ENCODE measurements at places on chromosomes 7 and 10. TPM values are rescaled to one million over a fixed set of nuclear protein-coding genes. Genes with fewer than 3 reads are reported as not detected.

DNA sequence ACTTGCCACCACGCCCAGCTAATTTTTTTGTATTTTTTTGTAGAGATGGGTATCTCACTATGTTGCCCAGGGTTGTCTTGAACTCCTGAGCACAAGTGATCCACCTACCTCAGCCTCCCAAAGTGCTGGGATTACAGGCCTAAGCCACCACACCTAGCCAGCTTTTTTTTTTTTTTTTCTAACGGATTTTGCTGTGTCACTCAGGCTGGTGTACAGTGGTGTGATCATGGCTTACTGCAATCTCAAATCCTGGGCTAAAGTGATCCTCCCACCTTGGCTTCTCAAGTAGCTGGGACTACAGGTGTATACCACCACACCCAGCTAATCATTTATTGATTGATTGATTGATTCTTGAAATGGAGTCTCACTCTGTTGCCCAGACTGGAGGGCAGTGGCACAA is 106.0 kb upstream of the TRIM24 start:
- H3K36me3 ChIP-seq: no peaks in the 10 kb centered on the region
- no peaks in the 10 kb centered on the region for H3K27me3 ChIP-seq
- no peaks in the 10 kb centered on the region for H3K4me1 ChIP-seq
- no peak overlapping the region for H3K27ac ChIP-seq

Gene NACAD
- 11.8 TPM for total RNA-seq

DNA sequence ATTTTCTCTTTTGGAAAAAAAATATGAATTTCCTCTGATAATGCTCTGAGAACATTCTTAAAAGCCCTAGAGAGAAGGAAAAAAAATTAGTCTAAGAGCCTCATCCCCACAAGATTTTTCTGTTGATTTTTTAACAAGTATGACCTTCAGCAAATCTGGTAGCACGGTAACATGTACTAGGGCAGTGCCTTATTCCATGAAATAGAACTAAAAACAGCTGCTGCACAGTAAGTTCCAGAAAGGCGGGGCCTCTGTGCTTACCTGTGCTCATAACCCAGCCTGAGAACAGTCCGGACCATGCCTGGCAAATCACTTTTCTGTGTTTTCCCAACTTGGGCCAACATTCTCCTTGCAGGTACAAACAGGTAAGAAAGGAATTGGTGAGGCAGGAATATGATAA is 519.1 kb upstream of the AKR1E2 start:
- no peaks in the 10 kb centered on the region for H3K4me1 ChIP-seq
- H3K27me3 ChIP-seq: no peaks in the 10 kb centered on the region
- DNase-seq: no peak
- H3K4me3 ChIP-seq: no peak overlapping the region
- no peak overlapping the region for H3K27ac ChIP-seq

- H3K4me1 ChIP-seq: peaks cover 7% of the 10 kb centered on the region
- H3K27me3 ChIP-seq: no peaks in the 10 kb centered on the region
- H3K36me3 ChIP-seq: peaks cover 5% of the 10 kb centered on the region
- H3K27ac ChIP-seq: no peak overlapping the region
- H3K4me3 ChIP-seq: no peak overlapping the region
Measured at GRCh38 chr7:41691286-41692190, 11.4 kb downstream of the INHBA start.

GRCh38 chr7:51067757-51068156 is 248.9 kb downstream of the COBL start:
- no peak overlapping the region for H3K4me3 ChIP-seq
- H3K4me1 ChIP-seq: peaks cover 4% of the 10 kb centered on the region
- peak; percentile 32 for DNase-seq

GRCh38 chr10:102322914-102323313 is 72.6 kb upstream of the NFKB2 start:
- H3K4me1 ChIP-seq: peaks cover 6% of the 10 kb centered on the region
- H3K27ac ChIP-seq: no peak overlapping the region
- no peaks in the 10 kb centered on the region for H3K27me3 ChIP-seq
- no peak overlapping the region for H3K4me3 ChIP-seq

Gene OPN1SW
- total RNA-seq: not detected

- no peak for DNase-seq
- no peaks in the 10 kb centered on the region for H3K4me1 ChIP-seq
- H3K4me3 ChIP-seq: no peak overlapping the region
- H3K36me3 ChIP-seq: no peaks in the 10 kb centered on the region
- H3K27me3 ChIP-seq: no peaks in the 10 kb centered on the region
Measured at GRCh38 chr7:110291430-110291829, 799.5 kb upstream of the LRRN3 start.

DNA sequence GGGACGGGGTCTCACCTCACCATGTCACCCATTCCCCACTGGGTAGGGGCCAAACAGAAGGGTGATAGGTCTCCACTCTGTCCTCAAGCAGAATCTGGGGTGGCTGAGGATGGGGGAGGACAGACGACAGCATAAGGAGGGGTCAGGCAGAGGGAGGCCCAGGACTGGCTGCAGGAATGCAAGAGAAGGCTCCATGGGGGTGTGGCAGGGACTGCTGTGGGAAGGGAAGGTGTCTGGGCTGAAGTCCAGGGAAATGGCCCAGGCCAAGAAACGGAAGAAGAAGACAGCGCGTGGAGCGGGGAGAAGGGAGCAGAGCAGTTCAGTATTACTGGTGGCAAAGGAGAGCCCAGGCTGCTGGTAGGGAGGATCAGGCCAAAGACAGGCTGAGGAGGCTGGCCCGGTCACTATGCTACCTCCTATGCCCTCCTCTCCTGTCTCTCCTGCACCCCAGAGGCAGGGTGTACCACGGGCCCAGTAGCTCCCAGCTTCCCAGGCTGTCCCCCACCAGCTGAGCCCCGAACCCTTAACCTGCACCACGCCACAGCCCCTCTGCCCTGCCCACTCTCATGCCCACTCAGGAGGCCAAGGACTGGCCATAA is 60.9 kb downstream of the GRB10 start:
- peaks cover 18% of the 10 kb centered on the region for H3K4me1 ChIP-seq
- peaks cover 8% of the 10 kb centered on the region for H3K36me3 ChIP-seq
- DNase-seq: no peak
- H3K27ac ChIP-seq: no peak overlapping the region
- H3K4me3 ChIP-seq: no peak overlapping the region

DNA sequence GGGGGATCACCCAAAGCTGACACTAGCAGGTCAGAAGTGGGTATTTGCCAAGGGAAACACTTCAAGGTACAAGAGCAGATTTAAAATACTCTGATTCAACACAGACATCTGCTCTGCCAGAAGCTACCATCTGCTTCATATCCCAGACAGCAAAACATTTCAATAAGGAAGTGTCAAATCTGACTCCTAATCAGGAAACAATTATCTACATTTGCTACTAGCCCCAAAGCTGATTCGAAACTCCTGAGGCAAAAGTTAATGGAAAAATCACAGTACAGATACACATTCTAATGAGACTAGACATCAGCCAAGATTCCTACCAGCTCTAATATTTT is 48.9 kb downstream of the PARD3 start:
- H3K4me3 ChIP-seq: no peak overlapping the region
- H3K27ac ChIP-seq: no peak overlapping the region
- peaks cover 11% of the 10 kb centered on the region for H3K4me1 ChIP-seq
- H3K36me3 ChIP-seq: no peaks in the 10 kb centered on the region

Gene KRIT1
- 57.9 TPM for total RNA-seq

DNA sequence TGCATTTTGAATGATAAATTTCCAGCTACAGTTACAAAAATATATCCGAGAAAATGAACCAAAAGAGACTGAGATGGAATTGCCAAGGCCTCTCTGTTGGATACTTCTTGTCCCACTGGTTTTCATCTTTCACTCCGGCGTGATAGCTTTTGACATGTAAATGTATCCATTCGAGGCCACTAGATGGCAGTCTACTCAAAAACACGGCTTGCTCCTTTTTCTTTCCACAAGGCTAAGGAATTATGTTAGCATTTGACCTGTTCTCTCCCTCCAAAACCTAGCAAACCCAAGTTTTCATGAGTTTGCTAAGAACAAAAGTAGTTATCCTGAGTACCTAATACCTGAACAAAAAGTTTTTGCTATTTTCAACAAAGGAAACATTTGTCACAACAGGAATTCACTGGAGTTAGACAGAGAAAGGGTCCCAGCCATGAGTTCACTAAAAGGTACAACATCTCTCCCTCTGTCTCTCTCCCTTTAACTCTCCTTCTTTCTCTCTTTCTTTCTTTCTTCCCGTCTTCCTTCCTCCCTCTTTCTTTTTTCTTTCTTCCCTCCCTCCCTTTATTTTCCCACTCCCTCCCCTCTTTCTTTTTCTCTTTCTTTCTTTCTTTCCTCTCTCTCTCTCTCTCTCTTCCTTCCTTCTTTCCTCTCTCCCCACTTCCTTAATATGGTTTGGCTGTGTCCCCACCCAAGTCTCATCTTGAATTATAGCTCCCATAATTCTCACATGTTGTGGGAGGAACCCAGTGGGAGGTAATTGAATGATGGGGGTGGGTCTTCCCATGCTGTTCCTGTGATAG is 207.9 kb upstream of the MYO3A start:
- no peaks in the 10 kb centered on the region for H3K27me3 ChIP-seq
- peak; percentile 58 for DNase-seq
- H3K27ac ChIP-seq: no peak overlapping the region
- H3K36me3 ChIP-seq: no peaks in the 10 kb centered on the region
- no peak overlapping the region for H3K4me3 ChIP-seq

- no peak within 1 kb of the TSS for H3K27ac ChIP-seq
- no peak within 1 kb of the TSS for H3K4me3 ChIP-seq
- H3K27me3 ChIP-seq: peaks cover 95% of the 10 kb centered on the region
- DNase-seq: no peak
- H3K36me3 ChIP-seq: no peaks in the 10 kb centered on the region
- peaks cover 28% of the 10 kb centered on the region for H3K4me1 ChIP-seq
Measured at GRCh38 chr7:27199849-27200760, at the start of gene HOXA13. HOXA13 (minus strand) TSS chr7:27200091; CDS start chr7:27200077, 14 bp downstream.

GRCh38 chr7:52917982-52918578 is 117.4 kb upstream of the POM121L12 start:
- no peak overlapping the region for H3K4me3 ChIP-seq
- H3K27ac ChIP-seq: no peak overlapping the region
- no peaks in the 10 kb centered on the region for H3K36me3 ChIP-seq
- H3K27me3 ChIP-seq: no peaks in the 10 kb centered on the region

Gene RNF133
- total RNA-seq: 0.88 TPM

Gene PNLIPRP2
- not detected for total RNA-seq

DNA sequence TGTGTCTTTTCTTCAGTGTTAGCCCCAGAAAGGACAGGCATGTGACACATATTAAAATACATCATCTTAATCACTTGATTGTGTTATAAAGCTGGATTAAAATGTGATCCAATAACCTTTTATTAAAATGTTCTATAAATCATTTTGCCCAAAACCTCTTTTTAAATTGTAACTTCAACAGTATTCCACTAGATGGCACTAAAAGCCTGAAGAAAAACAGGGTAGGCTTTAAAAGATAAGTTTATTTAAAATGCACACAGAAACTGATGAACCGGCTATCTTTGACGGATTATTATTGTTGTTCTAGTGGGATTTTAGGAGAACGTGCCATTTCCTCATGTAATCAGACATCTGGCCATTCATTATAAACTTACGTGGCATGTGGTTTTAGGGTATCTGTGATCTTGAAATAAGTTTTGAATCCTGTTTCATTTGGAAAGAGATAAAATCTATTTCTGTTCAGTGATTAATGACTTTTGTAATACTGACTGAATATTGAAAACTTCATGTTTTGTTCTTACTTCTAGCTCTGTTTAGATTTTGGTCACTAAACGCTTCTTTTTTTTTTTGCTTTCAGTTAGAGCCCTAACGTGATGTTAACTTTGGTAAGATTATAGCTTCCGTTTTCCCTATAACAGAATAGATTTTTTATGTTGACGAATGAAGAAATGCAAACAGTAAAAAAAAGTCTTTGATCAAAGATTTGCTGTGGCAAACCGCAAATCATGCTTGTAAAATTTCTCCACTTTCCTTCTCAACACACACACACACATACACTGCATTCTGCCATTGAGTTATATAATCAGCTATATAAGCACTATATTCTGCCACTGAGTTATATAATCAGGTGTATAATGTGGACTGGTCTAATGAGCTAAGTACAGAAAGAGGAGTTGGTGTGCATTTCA is 13.6 kb downstream of the VPS50 start:
- H3K36me3 ChIP-seq: no peaks in the 10 kb centered on the region
- no peaks in the 10 kb centered on the region for H3K27me3 ChIP-seq
- DNase-seq: peak; percentile 78
- no peak overlapping the region for H3K27ac ChIP-seq
- no peak overlapping the region for H3K4me3 ChIP-seq

GRCh38 chr10:52020702-52021101 is 293.4 kb upstream of the DKK1 start:
- DNase-seq: no peak
- no peak overlapping the region for H3K4me3 ChIP-seq
- no peaks in the 10 kb centered on the region for H3K36me3 ChIP-seq
- no peaks in the 10 kb centered on the region for H3K27me3 ChIP-seq

DNA sequence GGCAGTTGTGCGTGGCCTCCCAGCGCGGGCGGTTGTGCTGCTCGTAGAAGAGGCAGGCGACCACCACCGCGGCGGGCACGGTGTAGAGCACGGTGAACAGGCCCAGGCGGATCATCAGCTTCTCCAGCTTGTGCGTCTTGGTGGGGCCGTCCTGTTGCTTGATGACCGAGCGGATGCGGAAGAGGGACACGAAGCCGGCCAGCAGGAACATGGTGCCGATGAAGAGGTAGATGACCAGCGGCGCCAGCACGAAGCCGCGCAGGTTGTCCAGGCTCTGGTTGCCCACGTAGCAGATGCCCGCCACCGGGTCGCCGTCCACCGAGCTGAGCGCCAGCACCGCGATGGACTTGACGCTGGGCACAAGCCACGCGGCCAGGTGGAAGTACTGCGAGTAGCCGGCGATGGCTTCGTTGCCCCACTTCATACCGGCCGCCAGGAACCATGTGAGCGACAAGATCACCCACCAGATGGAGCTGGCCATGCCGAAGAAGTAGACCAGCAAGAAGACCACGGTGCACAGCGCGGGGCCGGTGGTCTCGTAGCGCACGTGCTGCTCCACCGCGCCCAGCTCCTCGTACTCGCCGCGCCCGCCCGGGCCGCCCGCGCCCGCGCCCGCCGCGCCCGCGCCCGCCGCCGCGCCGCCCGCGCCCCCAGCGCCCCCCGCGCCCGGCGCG is 2.2 kb downstream of the FZD8 start:
- no peak for DNase-seq
- peaks cover 32% of the 10 kb centered on the region for H3K27me3 ChIP-seq

- H3K27ac ChIP-seq: no peak overlapping the region
- H3K27me3 ChIP-seq: peaks cover 4% of the 10 kb centered on the region
- no peak for DNase-seq
- peaks cover 2% of the 10 kb centered on the region for H3K36me3 ChIP-seq
- H3K4me1 ChIP-seq: peaks cover 54% of the 10 kb centered on the region
Measured at GRCh38 chr7:73890555-73891147, 29.7 kb downstream of the TMEM270 start.
